ENCODE measurements at places on chromosomes 4 and X. TPM values are rescaled to one million over a fixed set of nuclear protein-coding genes. Genes with fewer than 3 reads are reported as not detected.

- H3K36me3 ChIP-seq: no peaks in the 10 kb centered on the region
- no peak overlapping the region for H3K4me3 ChIP-seq
- no peak overlapping the region for H3K27ac ChIP-seq
- H3K4me1 ChIP-seq: no peaks in the 10 kb centered on the region
These were observed 451 bp downstream of the SOD3 start for GRCh38 chr4:24795666-24796381.

ADH6 gene
- not detected for total RNA-seq

DNA sequence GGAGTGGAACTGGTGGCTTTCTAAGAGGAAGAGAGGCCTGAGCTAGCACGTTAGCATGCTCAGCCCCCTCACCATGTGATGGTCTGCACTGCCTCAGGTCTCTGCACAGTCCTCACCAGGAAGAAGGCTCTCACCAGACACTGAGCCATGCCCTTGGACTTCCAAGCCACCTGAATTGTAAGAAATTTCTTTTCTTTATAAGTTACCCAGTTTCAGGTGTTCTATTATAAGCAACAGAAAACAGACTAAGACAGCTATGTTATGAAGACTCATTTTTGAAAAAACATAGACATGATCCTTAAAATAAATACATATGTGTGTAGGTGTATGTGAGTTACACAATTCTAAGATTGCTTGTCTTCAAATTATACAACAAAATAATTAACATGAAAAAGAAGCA lies 74.7 kb downstream of the CEP44 start:
- no peak overlapping the region for H3K27ac ChIP-seq
- H3K36me3 ChIP-seq: no peaks in the 10 kb centered on the region
- no peaks in the 10 kb centered on the region for H3K27me3 ChIP-seq

DNA sequence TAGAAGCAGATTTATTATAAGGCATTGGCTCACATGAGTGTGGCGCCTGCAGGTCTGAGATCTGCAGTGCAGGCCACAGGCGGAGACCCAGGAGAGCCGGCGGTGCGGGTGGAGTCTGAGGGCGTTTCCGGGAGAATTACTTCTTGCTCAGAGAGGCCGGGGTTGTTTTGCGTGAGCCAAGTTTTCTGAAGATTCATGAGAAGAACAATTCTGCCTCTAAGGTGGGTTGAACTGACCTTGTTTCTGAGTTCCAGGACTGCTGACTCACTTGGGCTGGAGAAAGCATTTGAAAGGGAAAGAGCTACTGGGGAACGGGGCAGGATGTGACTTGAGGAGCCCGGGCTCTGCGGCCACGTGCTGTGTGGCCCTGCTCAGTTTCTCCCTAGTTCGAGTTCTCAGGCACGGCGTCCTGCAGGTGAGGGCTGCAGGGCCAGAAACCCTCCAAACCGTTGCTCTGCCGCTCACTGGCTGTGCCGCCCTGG lies 36.7 kb upstream of the SORCS2 start:
- DNase-seq: no peak
- H3K27ac ChIP-seq: no peak overlapping the region
- H3K27me3 ChIP-seq: no peaks in the 10 kb centered on the region
- no peaks in the 10 kb centered on the region for H3K4me1 ChIP-seq
- H3K4me3 ChIP-seq: no peak overlapping the region

DNA sequence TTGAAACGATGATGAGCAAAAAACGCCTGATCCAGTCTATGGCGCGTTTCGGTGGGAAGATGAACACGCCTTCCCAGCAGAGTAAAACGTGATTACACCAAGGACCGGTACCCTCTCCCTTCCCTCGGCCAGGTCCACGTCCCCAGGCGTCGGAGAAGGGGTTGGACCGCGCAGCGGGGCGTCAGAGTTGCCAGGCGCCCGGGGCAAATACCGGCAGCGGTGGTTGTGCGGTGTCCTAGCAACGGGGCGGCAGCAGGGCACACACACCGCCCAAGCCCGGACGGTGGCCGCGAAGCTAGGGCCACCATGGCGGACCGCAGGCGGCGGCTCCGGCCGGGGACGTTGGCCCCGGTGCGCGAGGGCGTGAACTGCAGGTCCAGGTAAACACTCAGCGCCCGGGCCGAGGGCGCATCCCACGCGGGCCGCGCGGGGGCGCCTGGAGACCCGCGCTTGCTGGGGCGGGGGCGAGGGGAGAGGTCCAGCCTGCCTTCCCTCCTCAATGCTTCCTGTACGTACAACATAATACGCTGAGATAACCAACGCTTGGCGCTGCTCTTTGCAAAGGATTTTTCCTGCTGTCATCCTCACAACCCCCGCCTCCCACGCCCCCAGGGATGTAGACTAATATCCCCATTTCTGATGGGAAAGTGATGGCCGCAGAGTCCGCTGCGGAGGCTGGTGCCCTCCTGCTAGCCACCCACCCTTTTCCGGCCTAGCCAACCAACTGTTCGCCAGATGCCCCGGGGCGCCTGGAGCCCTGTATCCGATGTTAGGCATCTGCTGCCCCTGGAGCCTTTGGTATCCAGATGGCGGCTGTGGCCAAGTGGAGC lies at the start of gene FAM47E:
Gene FAM47E (plus strand): TSS at position 281 of the 830 bp plus-strand sequence. CDS start 26 bp downstream, at position 307.
- no peaks in the 10 kb centered on the region for H3K36me3 ChIP-seq
- DNase-seq: peak; percentile 48
- H3K4me1 ChIP-seq: peaks cover 12% of the 10 kb centered on the region
- H3K4me3 ChIP-seq: no peak within 1 kb of the TSS

DNA sequence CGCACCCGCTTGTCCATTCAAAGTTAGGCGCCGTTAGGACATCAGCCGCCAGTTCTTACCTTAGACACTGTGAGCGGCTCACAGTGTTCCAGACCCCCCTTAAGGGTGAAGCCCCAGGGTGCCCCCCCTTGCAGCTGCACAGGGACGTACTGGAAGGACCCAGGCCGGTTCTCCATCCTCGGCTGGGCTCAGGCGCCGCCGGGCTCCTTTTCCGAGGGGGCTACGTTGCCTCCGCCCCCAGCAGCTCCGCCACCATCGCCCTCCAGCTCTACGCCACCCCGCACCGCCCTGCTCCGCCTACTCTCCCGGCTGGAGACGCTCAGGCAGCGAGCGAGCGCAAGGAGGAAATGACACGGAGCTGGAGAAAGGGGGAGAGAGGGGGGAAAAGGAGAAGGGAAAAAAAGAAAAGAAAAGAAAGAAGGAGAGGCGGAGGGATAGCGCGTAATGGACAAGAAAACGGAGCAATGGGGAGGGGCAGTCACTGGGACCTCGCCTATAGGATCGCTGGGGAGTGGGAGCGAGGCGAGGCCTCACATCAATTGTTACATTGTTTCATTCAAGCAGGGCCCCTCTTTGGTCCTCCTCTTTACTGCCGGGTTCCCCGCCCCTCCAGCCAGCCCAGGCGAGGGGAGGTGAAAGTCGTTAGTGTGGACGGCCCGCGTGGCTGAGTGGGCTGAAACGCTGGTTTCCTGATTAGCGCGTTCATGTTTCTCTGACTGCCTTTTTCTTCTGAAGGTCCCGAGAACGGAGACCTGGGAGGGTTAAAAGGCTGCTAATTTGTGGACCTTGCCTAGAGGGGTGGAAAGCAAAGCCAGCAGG lies at the start of gene SHROOM4:
Gene SHROOM4 (minus strand): TSS at position 352 of the 819 bp plus-strand sequence. CDS start 176 bp downstream, at position 176.
- H3K4me1 ChIP-seq: peaks cover 13% of the 10 kb centered on the region
- no peak within 1 kb of the TSS for H3K4me3 ChIP-seq
- no peaks in the 10 kb centered on the region for H3K27me3 ChIP-seq
- no peaks in the 10 kb centered on the region for H3K36me3 ChIP-seq
- no peak within 1 kb of the TSS for H3K27ac ChIP-seq

OCIAD2 gene
- total RNA-seq: 25.8 TPM

NUP62CL gene
- total RNA-seq: 1.2 TPM

DNA sequence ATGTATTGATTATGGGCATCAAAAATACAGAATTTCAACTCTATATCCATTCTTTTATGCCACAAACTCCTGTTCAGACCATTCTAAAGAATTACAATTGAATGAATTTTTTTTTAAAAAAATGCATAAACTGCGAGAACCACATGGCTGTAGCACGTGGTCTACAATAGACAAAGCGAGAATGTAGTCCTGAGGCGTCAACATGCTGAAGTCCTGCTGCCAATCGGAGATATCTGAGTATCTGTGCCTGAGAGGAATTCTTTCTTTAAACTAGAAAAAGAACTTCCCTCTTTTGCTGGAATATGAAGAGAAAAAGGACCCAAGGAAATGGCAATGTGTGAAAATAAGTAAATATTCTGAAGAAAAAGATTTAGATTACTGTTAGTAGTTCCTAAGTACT lies 105.7 kb downstream of the CDS1 start:
- no peak for DNase-seq
- H3K27me3 ChIP-seq: no peaks in the 10 kb centered on the region
- H3K27ac ChIP-seq: no peak overlapping the region
- H3K4me3 ChIP-seq: no peak overlapping the region
- no peaks in the 10 kb centered on the region for H3K4me1 ChIP-seq
- no peaks in the 10 kb centered on the region for H3K36me3 ChIP-seq

DNA sequence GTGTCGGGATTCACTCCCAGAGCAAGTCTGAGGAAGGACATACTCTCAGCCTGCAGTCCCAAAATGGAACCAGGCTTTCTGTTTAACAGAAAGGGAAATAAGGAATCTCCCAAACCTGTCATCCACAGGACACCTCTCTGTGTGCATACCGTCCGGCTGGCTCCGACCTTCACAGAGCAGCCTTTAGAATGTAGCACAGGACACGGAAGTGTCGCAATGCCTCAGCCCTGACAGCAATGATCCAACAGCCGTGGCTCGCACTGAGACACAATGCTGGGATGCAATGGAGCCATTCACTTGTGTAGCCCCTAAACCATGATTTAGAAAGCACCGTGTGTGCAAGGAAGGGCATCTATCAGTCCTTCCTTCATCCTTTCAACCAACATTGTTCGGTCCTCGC lies 15.5 kb upstream of the HELT start:
- H3K27me3 ChIP-seq: peaks cover 8% of the 10 kb centered on the region
- peaks cover 7% of the 10 kb centered on the region for H3K4me1 ChIP-seq
- H3K27ac ChIP-seq: no peak overlapping the region
- H3K4me3 ChIP-seq: no peak overlapping the region
- H3K36me3 ChIP-seq: no peaks in the 10 kb centered on the region

- H3K4me1 ChIP-seq: no peaks in the 10 kb centered on the region
- DNase-seq: no peak
- H3K36me3 ChIP-seq: no peaks in the 10 kb centered on the region
- no peak overlapping the region for H3K27ac ChIP-seq
These were observed 69.0 kb upstream of the SPANXN1 start for GRCh38 chrX:145178268-145178667.

DNA sequence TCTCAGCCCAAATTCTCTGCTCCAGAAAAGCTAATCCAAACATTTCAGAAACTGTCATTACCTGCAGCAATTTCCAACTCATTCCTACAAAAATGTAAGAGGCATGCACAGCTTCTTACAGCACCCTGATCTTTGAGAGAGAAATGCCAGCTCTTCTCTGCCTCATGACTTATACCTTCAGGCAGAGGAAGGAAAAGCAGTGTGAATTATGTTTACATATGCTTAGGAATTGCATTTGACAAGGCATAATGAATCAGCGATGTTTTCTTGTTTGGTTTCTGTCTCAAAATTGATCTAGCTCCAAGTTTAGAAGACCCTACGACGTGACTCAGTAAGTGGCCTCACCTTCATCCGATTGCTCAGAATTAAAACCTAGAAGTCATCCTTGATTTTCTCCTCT lies 21.8 kb upstream of the AGA start:
- DNase-seq: no peak
- no peak overlapping the region for H3K27ac ChIP-seq
- H3K4me3 ChIP-seq: no peak overlapping the region
- H3K27me3 ChIP-seq: no peaks in the 10 kb centered on the region
- H3K36me3 ChIP-seq: no peaks in the 10 kb centered on the region

DNA sequence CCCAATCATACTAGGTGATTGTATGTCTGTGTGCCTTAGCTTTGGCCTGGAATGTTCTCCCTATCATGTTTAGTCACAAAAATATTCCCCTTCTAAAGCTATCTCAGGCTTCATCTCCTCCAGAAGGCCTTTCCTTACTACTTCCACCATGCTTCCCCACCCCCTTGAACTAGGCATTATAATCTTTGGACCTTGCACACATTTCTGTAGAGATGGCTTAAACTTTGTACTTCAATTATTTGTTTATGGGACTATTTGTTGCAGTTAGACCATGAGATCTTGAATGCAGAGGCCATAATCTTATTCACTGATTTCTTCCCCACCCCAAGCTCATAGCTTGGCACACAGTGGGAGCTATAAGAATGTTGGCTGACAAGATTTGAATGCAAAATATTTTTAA lies 262.0 kb upstream of the EDA2R start:
- H3K4me3 ChIP-seq: no peak overlapping the region
- H3K27ac ChIP-seq: no peak overlapping the region
- no peak for DNase-seq

DCAF8L2 gene
- not detected for total RNA-seq

DNA sequence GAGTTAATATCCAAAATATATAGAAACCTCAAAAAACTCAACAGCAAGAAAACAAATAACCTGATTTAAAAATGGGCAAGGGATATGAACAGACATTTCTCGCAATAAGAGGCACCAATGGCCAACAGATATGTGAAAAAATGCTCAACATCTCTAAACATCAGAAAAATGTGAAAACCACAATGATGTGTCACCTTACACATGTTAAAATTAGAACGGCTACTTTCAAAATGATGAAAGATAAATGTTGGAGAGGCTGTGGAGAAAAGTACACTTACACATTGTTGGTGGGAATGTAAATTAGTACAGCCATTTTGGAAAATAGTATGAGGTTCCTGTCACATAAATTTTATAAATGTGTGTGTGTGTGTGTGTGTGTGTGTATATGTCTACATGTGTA lies 731.3 kb downstream of the DMD start:
- no peaks in the 10 kb centered on the region for H3K36me3 ChIP-seq
- no peak for DNase-seq
- H3K4me3 ChIP-seq: no peak overlapping the region
- no peaks in the 10 kb centered on the region for H3K4me1 ChIP-seq
- H3K27ac ChIP-seq: no peak overlapping the region

DNA sequence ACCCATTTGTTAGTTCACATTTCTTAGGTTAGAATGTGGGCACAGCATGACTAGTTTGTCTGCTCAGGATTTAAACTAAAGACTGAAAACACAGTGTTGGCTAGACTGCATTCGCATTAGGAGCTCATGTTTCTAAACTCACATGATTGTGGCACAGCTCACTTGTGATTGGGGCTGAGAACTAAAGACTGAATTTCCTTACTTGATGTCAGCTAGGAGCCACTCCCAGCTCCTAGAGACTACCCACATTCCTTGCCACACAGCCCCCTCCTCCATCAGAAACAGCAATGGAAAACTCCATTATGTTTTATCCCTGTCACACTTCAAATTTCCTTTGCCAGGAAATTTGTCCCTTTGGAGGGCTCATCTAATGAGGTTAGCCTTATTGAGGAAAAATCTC lies 170.2 kb upstream of the NUDT6 start:
- DNase-seq: no peak
- no peak overlapping the region for H3K27ac ChIP-seq
- H3K36me3 ChIP-seq: no peaks in the 10 kb centered on the region
- no peak overlapping the region for H3K4me3 ChIP-seq

- no peak overlapping the region for H3K27ac ChIP-seq
- no peak overlapping the region for H3K4me3 ChIP-seq
- no peak for DNase-seq
- H3K36me3 ChIP-seq: no peaks in the 10 kb centered on the region
- no peaks in the 10 kb centered on the region for H3K4me1 ChIP-seq
These were observed 32.5 kb upstream of the FGFR3 start for GRCh38 chr4:1760521-1761071.

NDUFA1 gene
- 43.6 TPM for total RNA-seq

GRCh38 chr4:85837439-85837733 lies 362.4 kb downstream of the ARHGAP24 start:
- H3K36me3 ChIP-seq: no peaks in the 10 kb centered on the region
- H3K27me3 ChIP-seq: no peaks in the 10 kb centered on the region
- no peak overlapping the region for H3K27ac ChIP-seq
- no peaks in the 10 kb centered on the region for H3K4me1 ChIP-seq

TAF7L gene
- total RNA-seq: not detected
